ENCODE measurements at places on chromosomes 12 and 14.

DNA sequence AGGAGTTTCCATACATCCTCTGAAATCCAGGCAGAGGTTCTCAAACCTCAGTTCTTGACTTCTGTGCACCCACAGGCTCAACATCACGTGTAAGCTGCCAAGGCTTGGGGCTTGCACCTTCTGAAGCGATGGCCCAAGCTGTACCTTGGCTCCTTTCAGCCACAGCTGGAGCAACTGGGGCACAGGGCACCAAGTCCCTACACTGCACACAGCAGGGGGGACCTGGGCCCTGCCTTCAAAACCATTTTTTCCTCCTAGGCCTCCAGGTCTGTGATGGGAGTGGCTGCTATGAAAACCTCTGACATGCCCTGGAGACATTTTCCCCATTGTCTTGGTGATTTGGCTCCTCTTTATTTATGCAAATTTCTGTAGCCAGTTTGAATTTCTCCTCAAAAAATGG lies 10.6 kb downstream of the AREL1 start:
- DNase-seq: no peak

- peak; percentile 95 for DNase-seq
These were observed 17.9 kb downstream of the ZDHHC22 start for GRCh38 chr14:77123381-77124325.

- DNase-seq: no peak
These were observed 74.0 kb downstream of the FERMT2 start for GRCh38 chr14:52876806-52877205.

- no peak for DNase-seq
These were observed 57.6 kb upstream of the RD3L start for GRCh38 chr14:103999795-104000440.

- no peak for DNase-seq
These were observed 20.3 kb downstream of the HEBP1 start for GRCh38 chr12:12979731-12980259.

- no peak for DNase-seq
These were observed 435.4 kb upstream of the STXBP6 start for GRCh38 chr14:25485381-25485780.

Data from colonic mucosa (tissue), 4 donors.